MCF 10A (cell line): ENCODE measurements at places on chromosomes 7 and 10. TPM values are rescaled to one million over a fixed set of nuclear protein-coding genes. Genes with fewer than 3 reads are reported as not detected.
A peak's percentile ranks its signal among the peaks of the same experiment; 100 is the strongest.

GRCh38 chr10:107054469-107055156 is 109.9 kb downstream of the SORCS1 start:
- no peaks in the 10 kb centered on the region for H3K27me3 ChIP-seq
- no peak overlapping the region for H3K4me3 ChIP-seq
- no peaks in the 10 kb centered on the region for H3K36me3 ChIP-seq
- no peaks in the 10 kb centered on the region for H3K4me1 ChIP-seq
- H3K27ac ChIP-seq = no peak overlapping the region

DNA sequence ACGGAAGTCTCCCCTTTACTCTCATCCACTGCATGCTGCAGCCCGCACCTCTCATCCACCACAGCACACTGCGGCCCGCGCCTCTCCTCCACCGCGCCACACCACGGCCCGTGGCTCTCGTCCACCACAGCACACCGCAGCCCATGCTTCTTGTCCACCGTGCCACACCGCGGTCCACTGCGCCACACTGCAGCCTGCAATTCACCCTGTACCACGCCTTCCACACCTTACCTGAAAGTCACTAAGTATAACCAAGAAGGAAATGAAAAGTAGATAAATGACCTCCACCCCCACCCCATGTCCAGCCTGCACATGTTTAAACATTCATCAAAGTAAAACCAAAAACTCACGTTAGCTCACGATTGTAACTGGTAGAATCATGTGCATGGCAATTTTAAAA is 176.1 kb downstream of the DIP2C start:
- no peak for DNase-seq
- no peak overlapping the region for H3K4me3 ChIP-seq
- no peaks in the 10 kb centered on the region for H3K36me3 ChIP-seq
- peaks cover 2% of the 10 kb centered on the region for H3K27me3 ChIP-seq
- H3K4me1 ChIP-seq = peaks cover 7% of the 10 kb centered on the region
- no peak overlapping the region for H3K27ac ChIP-seq

- peaks cover 35% of the 10 kb centered on the region for H3K36me3 ChIP-seq
- DNase-seq = no peak
- H3K27me3 ChIP-seq = no peaks in the 10 kb centered on the region
Measured at GRCh38 chr7:44079331-44080021, 2.9 kb downstream of the POLM start.

DNA sequence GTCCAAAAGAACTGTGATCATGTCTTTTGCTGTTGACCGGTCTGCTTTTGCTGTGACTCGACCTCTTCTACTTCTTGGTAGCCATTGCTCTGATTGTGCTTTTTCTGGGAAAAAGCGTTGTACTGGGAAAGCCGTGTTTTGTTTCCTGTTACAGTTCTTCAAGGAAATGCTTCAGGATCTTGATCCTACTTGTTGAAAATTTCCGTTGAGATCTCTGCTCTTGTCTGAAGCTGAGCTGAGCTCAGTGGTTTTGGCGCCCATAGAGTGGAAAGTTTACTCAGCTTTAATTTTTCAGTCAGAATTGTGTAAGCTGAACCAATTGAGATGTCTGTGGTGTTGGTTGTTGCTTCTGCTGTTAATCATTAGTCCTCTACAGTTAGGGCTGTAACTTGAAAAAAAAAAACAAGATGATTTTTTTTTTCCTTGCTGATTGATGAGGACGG is 302.2 kb downstream of the CCDC3 start:
- no peak overlapping the region for H3K27ac ChIP-seq
- H3K36me3 ChIP-seq = peaks cover 6% of the 10 kb centered on the region
- peaks cover 20% of the 10 kb centered on the region for H3K4me1 ChIP-seq
- no peak for DNase-seq

Gene MOSPD3
- total RNA-seq = 5.2 and 7.4 TPM in 2 replicates

GRCh38 chr7:21851559-21851967 is 94.1 kb downstream of the CDCA7L start:
- H3K36me3 ChIP-seq = no peaks in the 10 kb centered on the region
- no peak overlapping the region for H3K4me3 ChIP-seq
- H3K27ac ChIP-seq = no peak overlapping the region
- no peak for DNase-seq
- no peaks in the 10 kb centered on the region for H3K4me1 ChIP-seq
- no peaks in the 10 kb centered on the region for H3K27me3 ChIP-seq

DNA sequence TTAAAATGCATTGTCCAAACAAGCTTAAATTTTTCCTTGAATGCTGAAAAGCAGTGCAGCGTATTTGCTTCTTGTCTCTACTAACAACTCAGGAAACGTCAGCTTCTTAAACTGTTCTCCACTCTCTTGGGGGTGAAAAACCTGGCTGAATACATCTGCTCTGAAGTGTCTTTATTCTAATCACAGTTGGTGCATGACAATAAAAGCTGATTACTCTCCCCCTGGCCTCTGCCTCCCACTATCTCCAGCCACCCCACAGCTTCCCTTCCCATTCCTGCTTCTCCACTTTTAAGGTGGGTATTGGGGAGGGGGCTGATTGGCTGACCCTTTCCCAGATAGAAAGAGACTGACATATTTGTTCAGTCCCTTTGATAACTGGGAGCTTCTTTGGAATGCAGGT is 456.0 kb downstream of the SORCS1 start:
- H3K36me3 ChIP-seq = peaks cover 6% of the 10 kb centered on the region
- no peak overlapping the region for H3K4me3 ChIP-seq
- H3K27me3 ChIP-seq = no peaks in the 10 kb centered on the region

GRCh38 chr10:618229-618989 is 71.1 kb downstream of the DIP2C start:
- no peaks in the 10 kb centered on the region for H3K4me1 ChIP-seq
- no peak for DNase-seq
- H3K4me3 ChIP-seq = no peak overlapping the region

Gene ATOH7
- not detected in 2 replicates for total RNA-seq

GRCh38 chr10:68132391-68132790 is 23.1 kb downstream of the MYPN start:
- no peak overlapping the region for H3K4me3 ChIP-seq
- peaks cover 7% of the 10 kb centered on the region for H3K36me3 ChIP-seq

DNA sequence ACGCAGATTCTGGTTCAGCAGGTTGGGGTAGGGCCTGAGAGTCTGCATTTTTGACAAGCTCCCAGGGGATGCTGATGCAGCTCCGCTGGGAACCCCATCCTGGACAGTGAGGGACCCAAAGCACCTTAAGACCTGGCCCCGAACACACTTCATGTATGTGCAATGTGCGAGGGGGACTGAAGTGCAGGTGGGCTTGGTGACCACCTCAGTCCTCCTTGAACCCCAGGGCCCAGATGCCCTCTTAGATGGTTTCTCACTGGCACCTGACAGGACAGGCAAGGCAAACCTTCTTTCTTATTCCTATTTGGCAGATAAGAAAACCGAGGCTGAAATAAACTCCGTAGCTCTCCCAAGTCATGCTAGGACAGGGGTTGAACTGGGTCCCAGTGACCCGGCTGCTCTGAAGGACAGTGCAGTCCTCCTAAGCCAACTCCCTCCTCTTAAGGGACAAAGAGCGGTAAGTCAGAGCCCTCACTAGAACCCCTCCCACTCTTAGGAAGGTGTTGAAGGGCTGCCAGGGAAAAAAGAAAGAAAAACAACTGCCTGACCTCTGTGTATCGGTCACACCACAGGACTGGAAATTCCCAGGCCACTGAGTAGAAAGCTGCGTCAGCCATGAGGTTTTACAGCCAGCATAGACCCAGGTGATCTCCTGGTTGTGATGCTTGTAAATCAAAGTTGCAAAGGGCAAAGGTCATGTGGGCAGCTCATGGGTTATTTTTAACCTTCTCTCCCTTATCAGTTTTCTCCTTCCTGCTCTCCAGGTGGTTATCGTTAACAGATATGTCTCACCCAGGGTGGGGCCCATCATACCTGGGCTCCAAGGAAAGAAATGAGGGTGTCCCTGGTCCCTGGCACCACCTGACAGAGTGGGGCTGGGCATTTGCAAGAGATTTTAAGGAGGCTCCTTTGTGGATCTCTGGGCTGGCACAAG is 90.9 kb upstream of the SMNDC1 start:
- peaks cover 53% of the 10 kb centered on the region for H3K4me1 ChIP-seq
- peak; percentile 95 for DNase-seq
- no peaks in the 10 kb centered on the region for H3K27me3 ChIP-seq
- no peaks in the 10 kb centered on the region for H3K36me3 ChIP-seq

Gene BAIAP2L1
- 60.2 and 60.7 TPM in 2 replicates for total RNA-seq

Gene NOS3
- total RNA-seq = 0.20 and 0.30 TPM in 2 replicates

DNA sequence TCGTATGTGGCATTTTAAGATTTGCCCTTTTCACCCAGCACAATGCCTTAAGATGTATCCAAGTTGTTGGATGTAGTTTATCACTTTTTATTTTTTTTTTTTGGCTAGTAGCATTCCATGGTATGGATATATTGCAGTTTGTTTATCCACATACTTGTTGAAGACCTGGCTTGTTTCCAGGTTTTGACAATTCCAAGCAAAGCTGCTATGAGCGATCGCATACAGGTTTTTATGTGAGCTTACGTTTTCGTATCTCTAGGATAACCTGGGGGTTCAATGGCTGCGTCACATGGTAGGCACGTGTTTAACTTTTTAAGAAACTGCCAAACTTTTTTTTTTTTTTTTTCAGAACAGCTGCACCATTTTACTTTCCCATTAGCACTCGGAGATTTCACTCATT is 32.2 kb downstream of the BAIAP2L1 start:
- peaks cover 20% of the 10 kb centered on the region for H3K36me3 ChIP-seq
- H3K27ac ChIP-seq = no peak overlapping the region
- H3K4me3 ChIP-seq = no peak overlapping the region
- peaks cover 36% of the 10 kb centered on the region for H3K4me1 ChIP-seq
- no peak for DNase-seq

Gene GJD4
- total RNA-seq = not detected in 2 replicates

GRCh38 chr10:101939729-101940128 is 96.1 kb upstream of the KCNIP2 start:
- no peaks in the 10 kb centered on the region for H3K27me3 ChIP-seq
- peaks cover 40% of the 10 kb centered on the region for H3K4me1 ChIP-seq
- peak; percentile 6 for DNase-seq
- H3K36me3 ChIP-seq = peaks cover 5% of the 10 kb centered on the region
- H3K27ac ChIP-seq = peak overlapping the region; percentile 77
- no peak overlapping the region for H3K4me3 ChIP-seq

DNA sequence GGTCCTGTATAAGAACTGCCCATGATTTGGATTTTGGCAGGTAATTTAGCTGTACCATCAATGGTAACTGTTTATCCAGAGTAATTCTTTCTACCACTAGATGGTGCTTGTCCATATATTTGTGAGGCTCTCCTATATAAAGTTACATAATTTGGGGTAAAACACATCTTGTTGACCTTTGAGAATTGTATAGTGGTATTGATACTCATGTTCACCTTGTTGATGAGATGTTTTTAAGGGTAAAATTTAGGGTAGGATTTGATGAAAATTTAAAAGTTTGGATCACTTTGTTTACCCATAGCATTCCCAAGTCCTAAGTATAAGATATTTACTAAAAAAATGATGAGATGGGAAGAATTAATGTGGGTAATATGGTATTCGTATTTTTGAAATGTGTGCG is 31.6 kb downstream of the ST7 start:
- no peaks in the 10 kb centered on the region for H3K27me3 ChIP-seq
- H3K27ac ChIP-seq = no peak overlapping the region
- H3K36me3 ChIP-seq = no peaks in the 10 kb centered on the region
- DNase-seq = peak; percentile 49

GRCh38 chr10:71069909-71070666 is 142.3 kb upstream of the UNC5B start:
- DNase-seq = no peak
- no peaks in the 10 kb centered on the region for H3K4me1 ChIP-seq
- H3K36me3 ChIP-seq = no peaks in the 10 kb centered on the region
- H3K4me3 ChIP-seq = no peak overlapping the region
- no peak overlapping the region for H3K27ac ChIP-seq
- peaks cover 25% of the 10 kb centered on the region for H3K27me3 ChIP-seq

GRCh38 chr10:110200503-110200902 is 6.9 kb upstream of the MXI1 start:
- H3K27me3 ChIP-seq = no peaks in the 10 kb centered on the region
- H3K4me3 ChIP-seq = no peak overlapping the region
- DNase-seq = no peak
- H3K4me1 ChIP-seq = no peaks in the 10 kb centered on the region

DNA sequence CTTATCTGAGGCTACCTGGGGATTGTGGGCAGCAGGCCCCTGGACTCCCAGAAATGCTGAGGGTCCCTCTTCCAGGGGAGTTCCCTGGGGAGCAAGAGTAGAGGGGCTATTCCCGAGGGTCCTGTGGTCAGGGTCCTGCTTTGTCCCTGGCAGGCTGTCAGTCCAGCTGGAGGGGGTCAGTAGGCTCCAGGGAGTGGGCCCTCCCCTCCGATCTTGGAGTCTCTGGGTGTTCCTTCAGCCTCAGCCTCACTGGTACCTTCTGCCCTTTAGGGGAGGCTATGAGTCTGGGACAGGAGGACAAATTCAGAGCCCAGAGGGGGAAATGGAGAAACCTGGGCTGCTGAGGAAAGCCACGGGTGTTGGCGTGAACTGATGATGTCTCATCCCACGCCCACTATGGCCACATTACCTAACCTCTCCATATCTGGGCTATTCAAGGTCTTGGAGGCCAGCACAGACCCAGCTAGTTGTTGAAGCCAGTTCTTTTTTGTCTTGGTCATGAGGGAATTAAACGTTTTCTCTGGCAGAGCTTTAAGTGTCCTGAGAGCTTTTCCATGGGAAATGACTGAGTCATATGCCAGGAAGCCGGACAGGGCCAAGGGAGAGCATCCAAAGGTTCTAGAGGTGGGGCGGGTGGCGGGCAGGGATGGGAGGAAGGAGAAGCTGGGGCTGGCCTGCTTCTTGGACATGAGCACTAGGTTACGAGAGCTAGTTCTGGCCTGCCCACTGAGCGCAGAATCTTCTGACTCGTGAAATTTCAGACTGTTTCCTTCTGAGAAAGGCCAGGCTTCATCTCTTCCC is 6.2 kb downstream of the CALHM2 start:
- H3K4me1 ChIP-seq = peaks cover 18% of the 10 kb centered on the region
- no peaks in the 10 kb centered on the region for H3K27me3 ChIP-seq
- no peak overlapping the region for H3K4me3 ChIP-seq
- peaks cover 80% of the 10 kb centered on the region for H3K36me3 ChIP-seq

Gene CNNM2
- 5.6 and 7.4 TPM in 2 replicates for total RNA-seq

DNA sequence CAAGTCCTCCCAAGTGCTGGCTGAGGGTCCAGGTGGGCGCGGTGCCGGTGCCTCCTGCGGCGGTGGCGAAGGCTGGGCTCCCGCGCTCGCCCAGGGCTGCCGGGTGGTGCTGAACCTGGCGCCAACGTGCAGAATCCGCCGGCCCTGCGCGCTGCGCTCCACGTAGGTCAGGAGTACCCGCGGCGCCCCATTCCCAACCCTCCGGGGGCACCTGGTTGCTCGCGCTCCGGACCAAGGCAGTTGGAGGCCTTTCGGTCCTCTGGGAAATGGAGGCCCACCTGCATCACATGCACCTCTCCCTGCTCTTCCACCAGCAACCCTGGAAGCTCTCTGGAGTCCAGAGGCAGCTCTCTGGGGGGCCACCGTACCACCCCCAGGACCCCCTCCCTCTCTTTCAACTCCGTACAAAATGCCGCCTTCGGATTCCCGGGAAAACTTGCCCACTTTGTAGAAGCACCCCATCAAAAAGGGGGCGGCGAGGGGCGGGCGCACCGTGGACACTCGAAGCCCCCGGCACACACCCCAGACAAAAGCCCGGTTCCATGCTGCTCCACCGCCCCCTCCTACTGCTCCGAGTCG is 745 bp downstream of the SLC16A9 start:
- H3K4me1 ChIP-seq = no peaks in the 10 kb centered on the region
- H3K4me3 ChIP-seq = peak overlapping the region; percentile 78
- DNase-seq = peak; percentile 7
- no peaks in the 10 kb centered on the region for H3K36me3 ChIP-seq

Gene LANCL2
- 9.6 and 14.3 TPM in 2 replicates for total RNA-seq

Gene BAMBI
- total RNA-seq = 21.2 and 31.6 TPM in 2 replicates
